ENCODE measurements at places on chromosomes 5 and 9.

- no peak for DNase-seq
These were observed 289.9 kb upstream of the TUT7 start for GRCh38 chr9:86643946-86644674.

- no peak for DNase-seq
These were observed 58.7 kb upstream of the HRH2 start for GRCh38 chr5:175599210-175599609.

GRCh38 chr9:89011683-89012082 lies 20.4 kb downstream of the S1PR3 start:
- no peak for DNase-seq

DNA sequence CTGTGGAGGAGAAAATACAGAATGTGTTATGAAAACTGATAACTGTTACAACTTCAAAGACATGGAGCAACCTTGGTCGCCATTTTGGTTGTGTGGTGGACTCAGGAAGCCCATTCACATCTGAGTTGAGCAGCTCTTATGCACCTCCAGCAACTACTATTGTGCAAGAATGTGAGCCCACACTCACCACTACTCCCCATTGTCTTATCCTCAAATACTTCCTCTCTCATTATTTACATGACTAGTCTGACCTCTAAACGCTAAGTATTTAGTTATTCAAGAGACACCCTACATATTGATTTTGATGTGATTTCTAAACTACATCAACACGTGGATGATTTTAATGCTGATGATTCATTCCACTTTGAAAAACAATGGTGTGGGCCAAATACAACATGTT lies 516.6 kb upstream of the CLINT1 start:
- no peak for DNase-seq

- no peak for DNase-seq
These were observed 192.2 kb downstream of the TENT4A start for GRCh38 chr5:6905423-6905822.

DNA sequence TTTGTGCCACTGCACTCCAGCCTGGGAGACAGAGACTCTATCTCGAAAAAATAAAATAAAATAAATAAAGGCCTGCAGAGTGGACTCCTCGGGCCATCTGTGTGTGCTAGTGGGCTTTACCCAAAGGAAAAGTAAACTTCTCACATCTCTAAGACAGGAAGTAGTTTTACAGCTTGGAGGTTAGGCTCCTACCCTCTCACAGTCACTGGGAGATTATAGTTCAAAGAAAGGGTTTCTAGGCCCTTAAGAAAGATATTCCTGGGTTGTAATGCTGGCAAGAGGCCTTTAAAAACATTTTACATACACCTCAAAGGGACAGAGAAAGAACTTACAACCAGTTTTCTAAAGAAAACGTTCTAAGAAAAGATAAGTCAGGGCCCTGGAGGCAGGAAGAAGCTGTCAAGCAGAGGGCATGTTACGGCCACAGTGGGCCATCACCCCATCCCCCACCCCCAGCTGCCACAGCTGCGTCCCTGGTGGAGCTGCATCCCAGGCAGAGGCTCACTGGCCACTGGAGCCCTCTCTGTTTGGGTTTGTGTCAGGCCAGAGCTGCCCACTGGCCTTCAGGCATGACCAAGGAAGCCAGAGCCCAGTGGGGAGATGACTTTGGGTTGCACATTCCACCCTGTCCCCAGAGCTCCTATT lies 78.1 kb upstream of the CDK20 start:
- no peak for DNase-seq

DNA sequence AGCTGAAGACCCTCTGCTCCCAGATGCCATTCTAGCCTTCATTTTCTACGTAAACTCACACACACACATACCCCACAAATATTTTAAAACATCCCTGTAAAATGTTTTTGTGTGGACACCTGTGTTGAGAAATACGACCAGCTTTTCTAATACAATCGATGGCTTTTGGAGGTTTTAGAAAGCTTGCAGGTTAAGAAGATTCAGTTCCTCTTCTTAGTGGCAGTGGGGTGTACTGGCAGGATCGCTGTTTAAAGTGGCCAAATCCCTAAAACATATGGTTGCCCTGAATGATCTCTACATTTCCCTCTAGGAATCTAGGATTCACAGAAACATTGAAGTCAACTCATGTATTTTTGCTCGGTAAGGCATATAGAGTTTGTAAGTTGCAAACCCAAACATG lies 236.3 kb downstream of the NSG2 start:
- DNase-seq: no peak

- DNase-seq: no peak
These were observed 175.7 kb downstream of the MELK start for GRCh38 chr9:36748322-36748899.

GRCh38 chr5:150155258-150156026 lies at the start of gene PDGFRB:
PDGFRB (minus strand) TSS chr5:150155845; CDS start chr5:150137047, 18,798 bp downstream.
- DNase-seq: no peak

- DNase-seq: no peak
These were observed 1993.4 kb downstream of the EFNA5 start for GRCh38 chr5:105677291-105677690.

GRCh38 chr5:164500856-164501255 lies 995.4 kb downstream of the MAT2B start:
- DNase-seq: no peak

DNA sequence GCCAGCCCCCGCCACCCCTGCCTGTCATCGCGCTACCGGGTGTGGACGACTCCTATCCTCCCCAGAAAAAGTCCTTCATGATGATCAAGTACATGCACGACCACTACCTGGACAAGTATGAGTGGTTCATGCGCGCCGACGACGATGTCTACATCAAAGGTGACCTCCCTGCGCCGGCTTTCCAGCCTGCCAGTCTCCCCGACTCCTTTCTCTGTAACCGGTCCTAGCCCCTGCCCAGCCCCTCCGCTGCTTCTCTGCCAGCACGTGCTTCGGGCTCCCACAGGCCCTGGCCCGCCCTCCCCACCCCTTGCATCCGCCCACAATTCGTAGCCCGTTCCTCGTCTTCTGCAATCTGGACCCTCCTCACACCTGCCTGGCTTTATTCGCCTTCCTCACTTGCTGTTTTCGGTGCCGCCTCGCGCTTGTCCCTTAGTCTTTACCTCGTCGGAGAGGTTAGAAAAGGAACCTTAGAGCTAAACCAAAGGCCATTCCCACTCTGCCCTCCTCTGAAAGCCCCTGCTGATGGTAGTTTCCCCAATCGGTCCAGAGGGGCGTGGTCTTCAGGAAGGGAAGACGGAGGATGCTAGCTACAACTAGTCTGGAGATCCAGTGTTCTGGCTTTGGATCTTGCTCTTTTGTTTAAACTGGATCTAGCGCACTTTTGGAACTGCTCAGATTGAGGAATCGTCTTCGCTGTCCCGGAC lies 1.4 kb downstream of the CHSY3 start:
- DNase-seq: no peak

GRCh38 chr5:145999208-145999607 lies 62.8 kb downstream of the SH3RF2 start:
- no peak for DNase-seq

DNA sequence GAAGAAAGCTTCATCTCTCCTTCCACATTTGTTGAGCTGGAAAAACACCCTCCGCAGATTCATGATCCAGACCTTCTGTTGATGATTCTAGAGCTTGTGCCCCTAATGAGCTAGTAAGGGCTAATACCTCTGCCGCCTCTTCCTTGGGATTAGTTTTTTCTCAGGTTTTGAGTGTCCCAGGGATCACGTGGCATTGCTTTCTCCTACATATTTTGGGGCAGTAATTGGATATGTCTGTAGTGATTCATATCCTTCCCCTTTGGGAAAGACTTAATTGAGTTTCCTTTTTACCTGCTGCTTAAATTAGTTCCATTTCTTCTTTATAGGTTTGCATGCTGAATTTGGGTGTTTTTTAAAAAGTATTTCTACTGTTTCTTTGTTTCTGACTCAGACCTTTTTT lies 143.9 kb downstream of the GOLPH3 start:
- DNase-seq: no peak

DNA sequence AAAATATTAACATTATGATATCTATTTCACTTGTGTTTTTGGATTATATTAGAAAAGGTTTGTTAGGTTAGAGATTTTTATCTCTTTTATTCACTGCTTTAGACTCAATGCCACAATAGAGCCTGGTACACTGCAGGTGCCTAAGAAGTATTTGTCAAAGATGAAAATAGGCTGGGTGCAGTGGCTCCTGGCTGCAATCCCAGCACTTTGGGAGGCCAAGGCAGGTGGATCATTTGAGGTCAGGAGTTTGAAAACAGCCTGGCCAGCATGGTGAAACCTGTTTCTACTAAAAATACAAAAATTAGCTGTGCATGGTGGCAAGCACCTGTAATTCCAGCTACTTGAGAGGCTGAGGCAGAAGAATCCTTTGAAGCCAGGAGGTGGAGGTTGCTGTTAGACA lies 64.3 kb downstream of the C9 start:
- no peak for DNase-seq

GRCh38 chr5:144531188-144531587 lies 360.5 kb downstream of the KCTD16 start:
- DNase-seq: no peak

DNA sequence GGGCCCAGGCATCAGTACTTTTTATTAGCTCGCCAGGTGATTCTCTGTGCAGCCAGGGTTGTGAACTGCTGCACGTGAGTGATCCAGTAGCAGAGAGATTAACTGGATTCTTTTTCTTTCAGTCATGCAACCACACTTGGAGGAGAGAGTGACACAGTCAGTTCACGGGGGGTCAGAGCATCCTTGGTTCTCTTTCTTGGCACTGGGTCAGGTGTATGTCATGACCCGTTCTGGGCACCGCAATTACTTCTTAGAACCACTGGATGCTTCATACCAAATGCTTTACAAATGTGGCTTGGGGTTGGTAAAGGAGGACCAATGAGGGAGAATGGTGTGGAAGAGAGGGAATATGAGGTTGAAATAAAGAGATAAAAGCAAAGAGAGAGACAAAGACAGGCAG lies 368.7 kb downstream of the MLLT3 start:
- DNase-seq: no peak

Data from activated T-helper 9 cell treated with anti-CD3 and anti-CD28 coated beads, Interleukin-2, amount 50 U/mL, for 16 hours (primary cell).